ENCODE measurements at places on chromosomes 2 and 18.

DNA sequence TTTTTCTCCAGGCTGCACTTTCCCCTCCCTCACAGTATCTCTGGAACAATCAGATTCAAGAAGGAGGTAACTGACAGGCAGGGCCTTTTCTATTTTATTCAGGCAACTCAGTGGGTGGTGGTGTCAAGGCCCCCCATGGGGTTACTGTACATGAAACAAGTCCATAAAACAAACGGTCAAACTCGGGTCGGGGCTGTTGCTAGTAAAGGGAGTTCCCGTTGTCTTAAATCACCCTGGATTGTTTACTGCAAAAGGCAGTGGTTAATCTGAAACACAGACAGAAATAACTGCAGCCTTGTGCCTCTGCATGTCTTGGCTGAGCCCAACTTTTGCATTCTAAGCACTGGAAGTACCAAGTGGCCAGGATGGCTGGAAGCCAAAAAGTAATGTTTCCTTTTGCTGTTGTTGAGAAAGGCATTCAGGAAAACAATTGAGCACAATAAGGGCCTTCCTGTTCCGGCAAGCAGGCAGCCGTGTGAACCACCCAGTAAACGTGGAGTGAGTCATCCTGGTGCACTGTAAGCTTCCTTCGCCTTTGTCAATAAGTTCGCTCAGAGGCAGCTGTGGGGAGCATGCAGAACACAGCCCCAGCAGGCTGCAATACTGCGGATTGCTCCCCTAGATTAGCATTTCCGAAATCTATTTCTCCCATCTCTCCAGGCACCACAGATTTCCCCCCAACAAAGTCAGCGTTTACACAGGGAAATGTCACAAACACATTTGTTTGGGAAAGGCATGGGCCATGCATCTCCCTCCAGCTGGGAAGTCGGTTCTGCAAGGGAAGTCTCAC is 149.6 kb downstream of the IRS1 start:
- DNase-seq = no peak

GRCh38 chr2:99200076-99200800 is 19.3 kb downstream of the MRPL30 start:
- DNase-seq = no peak

GRCh38 chr2:117902933-117903332 is 88.4 kb downstream of the DDX18 start:
- no peak for DNase-seq

GRCh38 chr2:24813691-24814137 is 20.5 kb downstream of the CENPO start:
- no peak for DNase-seq
